ENCODE measurements at places on chromosomes 1 and 21. TPM values are rescaled to one million over a fixed set of nuclear protein-coding genes. Genes with fewer than 3 reads are reported as not detected.

Gene BOLA1
- 12.8 TPM for total RNA-seq

Gene MLLT11
- 1.2 TPM for total RNA-seq

Gene IL20
- not detected for total RNA-seq

Gene GPR157
- total RNA-seq, result 7.0 TPM

Gene GBP4
- total RNA-seq, result 13.9 TPM

Gene PSMB2
- total RNA-seq, result 41.0 TPM

Gene NRAS
- 96.6 TPM for total RNA-seq

Gene SPRR2G
- not detected for total RNA-seq
